Myocyte (in vitro differentiated cells): ENCODE measurements at places on chromosomes 13 and 19.

- DNase-seq, result no peak
These were observed 38.1 kb downstream of the UCHL3 start for GRCh38 chr13:75587679-75588078.

GRCh38 chr19:2053601-2054389 is 2.8 kb upstream of the MKNK2 start:
- no peak for DNase-seq

- no peak for DNase-seq
These were observed 156.3 kb downstream of the TBC1D4 start for GRCh38 chr13:75325711-75326110.

GRCh38 chr13:41065078-41065477 is 3.8 kb downstream of the WBP4 start:
- peak; percentile 41 for DNase-seq

- no peak for DNase-seq
These were observed 59.8 kb upstream of the UBAC2 start for GRCh38 chr13:99140831-99141230.

- DNase-seq, result peak; percentile 67
These were observed 838 bp downstream of the PPP2R1A start for GRCh38 chr19:52190487-52191293.

DNA sequence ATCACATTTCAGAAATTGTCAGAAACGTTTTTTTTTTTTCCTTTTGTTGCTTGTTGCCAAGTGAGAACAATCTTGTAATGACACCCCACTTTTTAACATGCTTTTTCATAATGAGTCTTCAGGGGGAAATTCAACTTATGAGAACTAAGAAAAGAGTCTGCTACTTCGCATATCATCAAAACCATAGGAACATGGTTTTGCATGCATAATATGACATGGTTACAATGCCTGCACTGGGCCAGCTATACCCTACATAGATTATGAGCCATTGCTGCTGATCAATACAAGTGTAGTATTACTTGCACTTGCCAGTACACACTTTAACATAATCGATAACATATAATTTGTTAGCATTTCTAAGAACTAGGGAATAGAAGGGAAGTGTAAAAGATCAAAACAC is 191.0 kb upstream of the NBEA start:
- no peak for DNase-seq
